ENCODE measurements at places on chromosomes 12 and 14.

GRCh38 chr14:36238666-36239363 lies 62.3 kb upstream of the PTCSC3 start:
- peak; percentile 19 for DNase-seq

- no peak for DNase-seq
Measured at GRCh38 chr12:131118371-131118770, 164.7 kb downstream of the ADGRD1 start.

- no peak for DNase-seq
Measured at GRCh38 chr12:46103559-46104383, 113.4 kb upstream of the SCAF11 start.

GRCh38 chr14:49134940-49135339 lies 451.2 kb downstream of the RPS29 start:
- no peak for DNase-seq

DNA sequence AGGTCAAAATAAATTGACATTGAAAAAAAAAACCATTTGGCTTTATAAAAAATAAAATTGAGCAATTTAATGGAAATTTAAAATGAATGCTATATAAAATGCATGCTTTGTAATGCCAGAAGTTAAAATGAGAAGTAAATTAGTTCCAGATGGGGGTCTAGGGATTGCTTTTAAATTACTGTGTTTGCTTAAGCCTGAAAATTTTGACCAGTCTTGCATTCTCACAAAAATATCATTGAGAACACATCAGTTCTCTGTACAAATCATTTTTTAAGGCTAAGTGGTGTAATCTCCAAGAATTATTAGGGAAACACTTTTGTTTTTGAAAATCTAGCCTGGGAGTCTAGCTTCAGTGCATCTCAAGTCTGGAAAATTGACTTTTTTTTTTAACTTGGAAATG lies 90.7 kb downstream of the RERG start:
- no peak for DNase-seq

DNA sequence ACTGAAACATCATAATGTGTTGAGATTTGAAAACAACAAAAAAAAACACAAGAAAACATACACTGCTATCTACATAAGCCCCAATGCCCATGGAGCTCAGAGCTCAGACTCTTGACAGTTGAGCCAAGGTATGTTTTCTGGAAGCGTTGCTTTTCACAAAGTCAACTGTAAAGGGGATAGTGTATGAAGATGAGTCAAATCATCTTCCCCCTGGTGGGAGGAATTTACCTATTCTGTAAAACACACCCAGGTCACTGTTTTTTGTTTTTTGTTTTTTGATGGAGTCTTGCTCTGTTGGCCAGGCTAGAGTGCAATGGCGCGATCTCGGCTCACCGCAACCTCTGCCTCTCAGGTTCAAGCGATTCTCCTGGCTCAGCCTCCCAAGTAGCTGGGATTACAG lies 361.4 kb upstream of the DIO2 start:
- DNase-seq, result no peak

DNA sequence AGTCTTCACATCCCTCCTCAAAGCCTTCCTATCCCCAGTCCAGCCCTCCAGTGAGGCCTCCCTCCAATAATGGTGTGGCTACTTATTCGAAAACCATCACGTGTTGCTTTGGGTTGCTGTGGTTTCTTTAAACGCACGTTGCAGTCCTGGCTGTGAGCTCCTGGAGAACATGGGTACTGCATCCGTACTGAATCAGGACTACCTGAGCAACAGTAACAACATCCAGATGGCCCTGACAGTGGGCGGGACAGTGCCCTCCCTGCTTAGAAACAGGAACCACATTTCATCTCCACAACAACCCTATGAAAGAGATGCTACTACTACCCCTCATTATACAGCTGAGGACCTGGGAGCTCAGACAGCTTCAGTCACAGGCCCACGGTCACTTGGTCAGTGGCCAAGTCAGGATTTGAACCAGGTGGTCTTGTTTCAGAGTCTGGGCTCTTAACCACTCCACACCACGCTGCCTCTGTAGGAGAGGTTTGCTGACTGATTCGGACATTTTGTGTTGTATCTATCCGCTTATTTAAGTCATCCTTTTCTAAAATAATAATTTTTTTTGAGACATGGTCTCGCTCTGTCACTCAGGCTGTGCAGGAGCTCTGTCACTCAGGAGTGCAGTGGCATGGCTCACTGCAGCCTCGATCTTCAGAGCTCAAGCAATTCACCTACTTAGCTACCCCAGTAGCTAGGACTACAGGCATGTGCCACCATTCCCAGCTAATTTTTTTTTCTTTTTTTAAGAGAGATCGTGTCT lies 104.8 kb downstream of the DPF3 start:
- no peak for DNase-seq

DNA sequence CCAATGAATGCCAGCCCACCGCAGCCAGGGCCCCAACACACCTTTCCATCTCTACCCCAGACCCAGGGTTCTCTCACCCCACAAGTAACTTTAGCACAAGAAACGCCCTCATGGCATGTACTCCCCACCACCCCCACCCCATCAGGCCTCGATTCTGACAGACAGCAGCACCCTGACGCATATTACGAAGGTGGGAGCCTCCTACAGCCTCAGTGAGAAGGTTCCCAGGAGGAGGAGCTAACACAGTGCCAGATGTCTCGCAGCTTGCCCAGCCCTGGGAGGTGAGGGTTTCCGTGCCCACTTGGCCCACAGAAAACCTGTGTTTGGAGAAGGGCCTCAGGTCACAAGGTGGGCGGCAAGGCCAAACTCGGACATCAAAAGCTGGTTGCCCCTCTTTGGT lies 32.4 kb downstream of the CCDC88C start:
- no peak for DNase-seq

GRCh38 chr12:49951411-49952240 lies 1.1 kb downstream of the AQP2 start:
- DNase-seq, result no peak

GRCh38 chr14:68168460-68169109 lies 349.0 kb downstream of the RAD51B start:
- DNase-seq, result no peak
